ENCODE measurements at places on chromosomes 16 and 17. TPM values are rescaled to one million over a fixed set of nuclear protein-coding genes. Genes with fewer than 3 reads are reported as not detected.

RAB40B gene
- 16.4 TPM for total RNA-seq

RPL23 gene
- total RNA-seq, result 746 TPM

PRR35 gene
- total RNA-seq, result 7.2 TPM

BAHCC1 gene
- total RNA-seq, result 30.2 TPM

CA4 gene
- 2.5 TPM for total RNA-seq

ARL5C gene
- not detected for total RNA-seq

CARD14 gene
- total RNA-seq, result 3.5 TPM

DNA sequence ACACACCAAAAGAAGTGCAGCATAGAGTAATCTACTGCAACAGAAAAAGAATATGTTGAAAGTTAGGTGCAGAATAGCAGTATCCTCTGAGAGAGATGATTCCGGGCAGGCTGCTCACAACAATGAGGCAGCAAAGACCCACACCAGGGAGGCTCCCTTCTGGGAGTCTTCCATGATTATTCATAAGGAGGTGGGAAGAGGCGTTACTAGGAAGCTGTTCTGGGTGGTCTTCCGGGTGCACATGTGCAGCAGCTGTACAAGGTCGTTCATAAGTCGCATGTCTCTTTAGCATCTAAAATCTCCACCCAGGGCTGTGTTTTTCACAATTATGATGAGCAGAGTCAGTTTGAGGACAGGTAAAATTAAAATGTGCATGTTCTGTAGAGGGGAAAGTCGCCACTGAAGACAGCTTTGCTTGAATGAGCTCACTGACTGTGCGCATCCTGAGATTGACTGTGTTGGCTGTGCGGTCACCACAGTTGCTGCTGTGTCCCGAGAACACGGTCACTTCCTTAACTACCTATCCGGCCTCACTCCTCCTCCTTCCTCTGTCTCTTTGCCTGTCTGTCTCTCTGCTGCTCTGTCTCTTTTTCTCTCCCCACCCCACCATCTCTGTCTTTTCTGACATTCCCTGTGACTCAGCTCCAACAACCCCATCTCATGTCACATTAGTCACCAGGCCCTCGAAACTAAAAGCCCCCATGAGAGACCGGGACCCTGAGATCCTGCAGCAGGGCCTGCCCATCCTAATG is 125.5 kb upstream of the HSBP1 start:
- H3K4me1 ChIP-seq, result no peaks in the 10 kb centered on the region
- H3K36me3 ChIP-seq, result no peaks in the 10 kb centered on the region
- no peak overlapping the region for H3K27ac ChIP-seq
- H3K27me3 ChIP-seq, result no peaks in the 10 kb centered on the region
- DNase-seq, result no peak

DNA sequence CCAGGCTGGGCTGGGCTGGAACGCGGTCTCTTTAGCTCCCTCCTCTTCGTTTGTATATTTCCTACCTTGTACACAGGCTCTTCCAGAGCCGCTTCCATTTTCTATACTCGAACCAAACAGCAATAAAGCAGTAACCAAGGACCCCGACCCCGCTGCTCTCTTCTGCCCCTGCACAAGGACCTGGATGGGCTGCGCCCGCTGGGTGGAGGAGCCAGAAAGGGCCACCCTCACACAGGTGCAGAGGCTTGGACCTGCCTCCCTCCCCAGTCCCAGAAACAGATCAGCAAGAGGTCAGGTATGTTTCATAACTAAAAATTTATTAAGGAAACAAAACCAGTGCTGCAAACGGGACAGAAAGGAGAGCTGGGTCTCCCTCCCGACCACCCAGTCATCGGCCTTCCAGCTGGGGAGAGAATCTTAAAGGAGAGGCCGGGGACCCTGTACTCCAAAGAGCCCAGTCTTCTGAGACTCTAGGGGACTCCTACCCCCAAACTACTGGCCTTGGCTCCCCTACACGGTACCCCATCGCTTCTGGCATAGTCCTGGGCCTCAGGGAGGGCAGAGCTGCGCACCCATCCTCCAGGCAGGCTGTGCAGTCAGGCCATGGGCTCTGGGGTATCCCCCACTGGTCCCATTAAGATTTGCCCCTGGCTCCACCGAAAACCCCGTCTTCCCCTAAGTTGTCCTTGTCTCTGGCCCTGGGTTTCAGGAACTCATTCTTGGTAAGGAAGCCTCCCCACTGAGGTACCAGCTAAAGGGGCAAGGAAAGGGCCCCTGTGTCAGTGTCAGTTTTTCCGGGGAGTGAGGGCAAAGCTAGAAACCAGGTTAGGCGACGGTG is 4.9 kb downstream of the HIC1 start:
- H3K27me3 ChIP-seq, result no peaks in the 10 kb centered on the region
- peak overlapping the region; percentile 92 for H3K27ac ChIP-seq
- H3K4me1 ChIP-seq, result peaks cover 47% of the 10 kb centered on the region
- peak overlapping the region; percentile 58 for H3K4me3 ChIP-seq
- DNase-seq, result no peak

DNA sequence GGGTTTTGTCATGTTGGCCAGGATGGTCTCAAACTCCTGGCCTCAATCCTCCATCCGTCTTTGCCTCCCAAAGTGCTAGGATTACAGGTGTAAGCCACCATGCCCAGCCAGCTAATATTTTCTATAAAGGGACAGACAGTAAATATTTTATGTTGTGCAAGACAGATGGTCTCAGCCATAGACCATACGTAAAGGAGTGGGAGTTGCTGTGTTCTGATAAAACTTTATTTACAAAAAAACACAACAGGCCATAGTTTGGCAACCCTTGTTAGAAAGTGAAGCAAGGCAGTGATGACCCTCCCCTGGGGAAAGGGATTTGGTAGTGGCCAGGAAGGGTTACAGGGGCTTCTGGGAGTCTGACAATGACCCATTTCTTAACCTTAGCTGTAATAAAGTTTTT is 119.7 kb downstream of the GSG1L start:
- no peak overlapping the region for H3K4me3 ChIP-seq
- no peaks in the 10 kb centered on the region for H3K36me3 ChIP-seq
- no peak for DNase-seq
- H3K27ac ChIP-seq, result no peak overlapping the region

GRCh38 chr16:30186782-30187555 is 3.6 kb downstream of the CORO1A start:
- no peaks in the 10 kb centered on the region for H3K36me3 ChIP-seq
- no peaks in the 10 kb centered on the region for H3K4me1 ChIP-seq
- H3K4me3 ChIP-seq, result no peak overlapping the region
- no peak overlapping the region for H3K27ac ChIP-seq

GRCh38 chr16:80105160-80105559 is 435.6 kb upstream of the DYNLRB2 start:
- no peak overlapping the region for H3K4me3 ChIP-seq
- no peak for DNase-seq
- no peak overlapping the region for H3K27ac ChIP-seq
- H3K36me3 ChIP-seq, result no peaks in the 10 kb centered on the region
- no peaks in the 10 kb centered on the region for H3K4me1 ChIP-seq

DNA sequence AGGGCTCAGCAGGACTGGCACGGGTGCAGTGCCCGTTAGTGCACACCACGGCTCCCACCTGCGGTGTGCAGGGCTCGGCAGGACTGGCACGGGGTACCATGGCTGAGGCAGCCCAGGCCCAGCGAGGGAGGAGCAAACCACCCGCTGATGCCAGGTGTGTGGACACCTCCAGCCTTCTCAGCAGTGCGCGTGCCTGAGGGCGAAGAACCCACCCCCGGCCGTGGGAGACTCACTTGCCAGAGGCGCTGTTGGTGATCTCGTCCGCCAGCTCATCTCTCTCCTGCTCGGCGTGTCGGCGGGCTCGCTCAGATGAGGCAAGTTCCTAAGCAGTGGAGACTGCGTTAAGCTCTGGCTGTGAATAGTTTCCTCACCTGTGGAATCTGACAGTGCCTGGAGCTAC is 45.4 kb downstream of the NDEL1 start:
- no peak overlapping the region for H3K27ac ChIP-seq
- H3K4me3 ChIP-seq, result no peak overlapping the region
- H3K27me3 ChIP-seq, result no peaks in the 10 kb centered on the region
- no peak for DNase-seq

DNA sequence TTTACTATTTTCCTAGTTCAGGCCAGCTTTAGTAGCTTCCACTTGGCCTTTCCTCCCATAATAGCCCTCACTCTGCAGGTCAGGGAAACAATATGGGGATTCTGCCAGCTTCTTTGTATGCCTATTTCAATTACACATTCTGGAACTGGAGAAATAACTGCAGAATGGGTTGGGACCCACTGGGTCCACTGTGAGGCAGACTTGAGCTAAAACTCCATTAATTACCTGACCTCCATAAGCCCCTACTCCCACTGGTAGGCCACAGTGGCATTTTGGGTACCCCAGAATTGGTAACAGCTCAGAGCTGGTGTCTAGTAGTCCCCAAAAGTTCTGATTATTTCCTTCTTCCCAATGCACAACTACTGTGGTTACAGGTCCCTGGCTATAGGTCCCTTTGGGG is 16.7 kb upstream of the TENT4B start:
- H3K36me3 ChIP-seq, result no peaks in the 10 kb centered on the region
- no peak for DNase-seq
- no peaks in the 10 kb centered on the region for H3K27me3 ChIP-seq
- no peak overlapping the region for H3K4me3 ChIP-seq

- no peak overlapping the region for H3K27ac ChIP-seq
- H3K4me1 ChIP-seq, result no peaks in the 10 kb centered on the region
- no peak overlapping the region for H3K4me3 ChIP-seq
- no peaks in the 10 kb centered on the region for H3K27me3 ChIP-seq
- DNase-seq, result no peak
- H3K36me3 ChIP-seq, result no peaks in the 10 kb centered on the region
These were observed 27.3 kb downstream of the SLC5A11 start for GRCh38 chr16:24873028-24873427.

- H3K27me3 ChIP-seq, result no peaks in the 10 kb centered on the region
- no peaks in the 10 kb centered on the region for H3K36me3 ChIP-seq
- peaks cover 28% of the 10 kb centered on the region for H3K4me1 ChIP-seq
These were observed 477 bp downstream of the CFAP20 start for GRCh38 chr16:58128711-58129096.

Data from testis (tissue), 5 donors.